ENCODE measurements at places on chromosomes 1 and 21.

DNA sequence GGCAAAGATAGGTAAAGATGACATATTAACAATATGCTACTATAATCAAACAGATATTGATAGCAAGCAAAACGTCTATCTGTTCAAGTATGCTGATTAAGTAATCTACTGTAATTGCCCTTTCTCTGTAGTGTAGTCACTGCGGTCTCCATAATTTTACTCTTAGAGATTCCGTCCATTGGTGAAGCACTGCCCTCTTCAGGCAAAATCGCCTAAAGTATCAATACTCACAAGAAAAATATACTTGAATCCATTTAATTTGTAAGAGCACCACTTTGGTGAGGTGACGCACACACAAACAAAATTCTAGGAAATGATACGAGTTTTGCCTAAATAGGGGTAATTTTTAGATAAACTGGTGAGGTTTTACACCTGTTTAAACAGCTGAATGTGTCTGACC lies 434.6 kb upstream of the CHRM3 start:
- DNase-seq = no peak

- no peak for DNase-seq
Measured at GRCh38 chr21:36762642-36763041, 63.7 kb downstream of the SIM2 start.

DNA sequence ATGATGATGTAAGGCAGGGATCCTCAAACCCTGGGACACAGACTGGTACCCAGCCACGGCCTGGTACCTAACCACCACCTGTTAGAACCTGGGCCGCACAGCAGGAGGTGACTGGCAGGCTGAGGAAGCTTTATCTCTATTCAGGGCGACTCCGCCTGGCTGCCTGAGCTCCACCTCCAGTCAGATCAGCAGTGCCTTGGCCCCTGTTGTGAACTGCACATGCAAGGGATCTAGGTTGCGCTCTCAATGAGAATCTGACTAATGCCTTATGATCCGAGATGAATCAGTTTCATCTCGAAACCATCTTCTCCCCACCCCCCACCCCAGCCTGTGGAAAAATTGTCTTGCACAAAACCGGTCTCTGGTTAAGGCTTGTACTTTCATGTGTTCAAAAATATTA lies 4.2 kb downstream of the RNPC3 start:
- no peak for DNase-seq

DNA sequence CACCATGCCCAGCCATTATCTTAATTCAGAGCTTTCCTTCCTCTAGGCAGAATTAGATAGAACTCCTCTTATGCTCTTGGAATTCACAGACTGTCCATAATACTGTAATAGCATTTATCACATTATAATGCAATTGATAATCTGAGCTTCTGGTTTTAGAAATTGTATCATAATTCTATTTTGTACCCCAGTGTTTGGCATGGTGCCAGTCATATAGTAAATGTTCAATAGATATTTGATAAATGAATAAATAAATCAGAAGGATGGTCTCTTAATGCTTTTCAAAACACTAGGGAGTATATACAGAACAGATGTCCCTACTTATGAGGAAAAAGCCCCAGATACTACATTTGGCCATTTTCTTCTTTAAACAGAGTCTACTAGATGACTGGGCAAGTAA lies 119.3 kb upstream of the BMP8A start:
- no peak for DNase-seq

- DNase-seq = no peak
Measured at GRCh38 chr1:186761358-186761757, 67.4 kb upstream of the PLA2G4A start.

GRCh38 chr21:38277501-38278131 lies 20.8 kb downstream of the KCNJ15 start:
- DNase-seq = no peak
